ENCODE measurements at places on chromosomes 7 and 10.

GRCh38 chr7:31002256-31002655, 38.5 kb downstream of the GHRHR start:
- no peak for DNase-seq

DNA sequence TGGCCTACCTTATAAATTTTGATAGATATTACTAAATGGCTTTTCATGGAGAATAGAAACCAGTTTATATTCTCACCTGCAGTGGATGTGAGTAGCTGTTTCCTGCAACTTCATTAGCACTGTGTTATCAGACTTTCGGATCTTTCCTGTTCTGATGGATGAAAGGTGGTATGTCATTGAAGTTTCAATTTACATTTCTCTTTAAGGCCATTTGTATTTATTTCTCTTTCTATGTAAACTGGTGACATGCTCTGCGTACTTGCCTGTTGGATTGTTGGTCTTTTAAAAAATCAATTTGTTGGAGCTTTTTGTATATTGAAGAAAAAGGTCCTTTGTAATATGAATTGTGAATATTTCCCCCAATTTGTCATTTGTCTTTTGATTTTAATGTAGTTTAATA, 95.8 kb upstream of the STRIP2 start:
- DNase-seq: no peak

DNA sequence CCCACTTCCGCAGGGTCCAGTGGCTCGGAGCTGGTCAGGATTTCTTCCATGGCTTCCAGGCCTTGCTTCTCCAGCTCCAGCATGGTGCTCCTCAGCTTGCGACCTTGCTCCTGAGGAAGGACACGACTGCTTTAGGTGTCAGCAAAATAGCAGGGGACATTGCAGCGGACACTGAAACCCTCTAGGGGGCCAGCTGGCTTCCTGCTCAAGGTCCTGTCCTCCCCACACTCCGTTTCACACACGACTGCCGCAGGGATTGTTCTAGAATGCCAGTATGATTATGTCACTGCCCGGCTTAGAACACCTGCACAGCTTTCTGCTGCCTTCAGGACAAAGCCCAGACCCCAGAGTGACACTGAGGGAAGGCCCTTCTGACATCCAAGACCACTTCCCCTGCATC, 65.6 kb downstream of the SCRN1 start:
- no peak for DNase-seq

GRCh38 chr7:70047891-70048448, 449.7 kb downstream of the AUTS2 start:
- DNase-seq: no peak

GRCh38 chr7:130985361-130985760, 251.4 kb upstream of the KLF14 start:
- DNase-seq: no peak

- DNase-seq: no peak
Measured at GRCh38 chr10:88115968-88116367, 252.5 kb downstream of the PTEN start.

DNA sequence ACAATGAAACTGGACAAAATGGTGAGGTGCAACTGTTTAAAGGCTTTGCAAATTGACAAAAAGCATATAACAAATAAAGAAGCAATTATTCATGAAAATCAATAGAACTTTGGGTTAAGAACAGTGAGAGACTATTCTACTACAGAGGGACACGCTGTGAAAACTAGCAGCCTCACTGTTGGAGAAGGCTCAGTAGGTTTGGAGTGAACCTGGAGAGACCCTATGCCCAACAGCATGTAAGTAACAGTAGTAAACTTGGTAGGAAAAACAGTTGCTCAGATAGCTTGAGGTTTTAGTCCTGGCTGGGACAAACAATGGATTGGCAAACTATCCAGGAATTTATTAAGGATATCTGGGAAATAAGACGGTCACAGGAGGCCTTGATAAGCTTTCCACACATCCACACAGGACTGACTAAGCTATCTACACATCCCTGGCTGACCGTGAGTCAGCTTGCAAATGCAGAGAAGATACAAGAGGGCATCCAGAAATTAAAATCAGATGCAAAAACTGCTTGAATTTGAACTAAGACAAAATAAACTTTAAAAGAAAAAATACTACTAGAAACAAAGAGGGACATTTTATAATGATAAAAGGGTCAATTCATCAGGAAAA, 15.9 kb downstream of the FAM149B1 start:
- peak; percentile 64 for DNase-seq

DNA sequence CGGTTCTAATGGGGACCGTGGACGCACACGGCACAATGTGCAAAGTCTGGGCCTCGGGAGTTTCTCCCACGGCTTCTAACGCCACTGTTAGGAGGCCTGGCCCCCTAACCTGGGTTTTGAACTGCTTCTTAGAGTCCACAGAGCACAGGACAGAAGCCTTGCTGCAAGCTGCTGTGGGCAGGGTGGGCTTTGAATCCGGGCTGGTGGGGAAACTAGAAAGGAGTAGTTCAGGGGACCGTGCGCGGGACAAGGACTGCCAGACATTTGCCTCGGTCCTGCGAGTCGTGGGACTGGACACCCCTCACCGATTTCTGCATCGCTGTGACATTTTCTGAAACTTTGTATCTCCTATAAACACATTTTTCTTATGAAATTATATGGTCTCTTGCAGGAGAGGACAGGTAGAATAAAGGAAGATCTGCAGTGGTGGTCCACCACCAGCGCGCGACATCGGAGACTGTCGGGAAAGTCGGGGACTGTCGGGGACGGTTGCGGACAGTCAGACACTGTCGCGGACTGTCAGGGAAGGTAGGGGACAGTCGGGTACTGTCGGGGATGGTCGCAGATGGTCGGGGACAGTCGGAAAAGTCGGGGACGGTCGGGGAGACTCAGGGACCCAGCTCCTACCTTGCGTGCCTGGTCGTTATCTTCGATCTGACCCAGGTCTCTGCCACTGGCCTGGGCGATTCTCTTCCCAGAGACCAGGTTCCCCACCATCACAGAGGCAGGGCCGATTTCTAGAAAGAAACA, 222.1 kb downstream of the ZMYND11 start:
- DNase-seq: no peak

GRCh38 chr7:51000956-51001355, 218.3 kb upstream of the GRB10 start:
- peak; percentile 8 for DNase-seq

GRCh38 chr10:785861-786214, 96.4 kb upstream of the DIP2C start:
- DNase-seq: no peak

Data from fibroblast of pulmonary artery (primary cell).